ENCODE measurements at places on chromosomes 4 and X.

DNA sequence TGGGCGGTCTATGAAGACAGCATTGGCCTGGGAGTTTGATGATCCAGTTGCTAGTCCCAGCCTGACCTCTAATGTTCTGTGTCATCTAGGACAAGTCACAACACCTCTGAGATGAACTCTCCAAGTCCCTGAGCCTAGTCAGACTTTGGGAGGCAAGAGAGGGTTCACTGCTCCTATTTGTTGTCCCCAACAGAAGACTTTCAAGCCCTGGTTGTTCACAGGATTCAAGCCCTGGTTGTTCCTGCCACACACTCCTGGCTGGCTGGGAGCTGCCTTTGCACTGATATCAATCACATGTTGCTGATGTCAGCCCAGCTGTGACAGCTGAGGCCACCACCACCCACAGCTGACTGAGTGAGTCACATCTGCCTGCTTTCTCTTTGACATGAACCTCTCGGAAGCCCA, 253.2 kb upstream of the RASGEF1B start:
- DNase-seq: peak; percentile 51

- DNase-seq: no peak
Measured at GRCh38 chr4:113537203-113537602, 224.3 kb downstream of the CAMK2D start.

- DNase-seq: no peak
Measured at GRCh38 chrX:104854790-104855340, 288.9 kb downstream of the IL1RAPL2 start.

- no peak for DNase-seq
Measured at GRCh38 chr4:99755223-99755944, 61.2 kb upstream of the DAPP1 start.

GRCh38 chr4:115054836-115055235, 58.6 kb downstream of the NDST4 start:
- DNase-seq: no peak

DNA sequence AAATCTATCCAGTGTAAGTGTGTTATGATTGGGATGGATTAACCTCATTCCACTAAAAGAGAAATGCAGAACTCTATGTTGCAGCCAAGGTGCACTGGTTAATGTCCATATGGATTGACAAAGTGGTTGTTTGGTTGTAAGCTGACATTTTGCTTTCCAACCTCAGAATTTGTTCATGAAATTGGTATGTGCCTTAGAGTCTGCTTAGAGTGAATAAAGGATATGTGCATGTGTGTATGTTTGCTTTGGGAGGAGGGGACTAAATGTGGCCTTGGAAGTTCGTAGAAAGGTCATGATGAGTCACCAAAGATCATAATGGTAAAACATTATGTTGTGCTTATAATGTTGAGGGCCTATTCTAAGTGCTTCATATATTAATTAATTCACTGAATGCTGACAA, 44.1 kb upstream of the MBNL3 start:
- DNase-seq: no peak

GRCh38 chrX:154378059-154378798, 866 bp upstream of the EMD start:
- peak; percentile 30 for DNase-seq

DNA sequence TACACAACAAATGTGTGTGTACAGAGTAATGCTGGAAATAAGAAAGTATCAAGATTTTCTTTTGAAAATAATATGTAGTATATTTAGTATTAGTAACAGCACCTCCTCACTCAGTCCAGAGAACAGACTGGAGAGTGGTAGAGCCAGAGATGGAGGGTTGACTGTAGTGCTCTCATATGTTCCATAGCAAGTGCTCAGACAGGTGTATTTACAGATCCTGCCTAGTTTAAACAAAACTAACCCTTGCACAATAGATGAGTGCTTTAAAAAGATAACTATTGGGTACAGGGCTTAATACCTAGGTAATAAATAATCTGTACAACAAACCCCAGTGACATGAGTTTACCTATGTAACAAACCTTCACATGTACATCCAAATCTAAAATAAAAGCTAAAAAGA, 381.0 kb upstream of the EMCN start:
- no peak for DNase-seq

- DNase-seq: no peak
Measured at GRCh38 chrX:132508834-132509233, 20.0 kb upstream of the MBNL3 start.

DNA sequence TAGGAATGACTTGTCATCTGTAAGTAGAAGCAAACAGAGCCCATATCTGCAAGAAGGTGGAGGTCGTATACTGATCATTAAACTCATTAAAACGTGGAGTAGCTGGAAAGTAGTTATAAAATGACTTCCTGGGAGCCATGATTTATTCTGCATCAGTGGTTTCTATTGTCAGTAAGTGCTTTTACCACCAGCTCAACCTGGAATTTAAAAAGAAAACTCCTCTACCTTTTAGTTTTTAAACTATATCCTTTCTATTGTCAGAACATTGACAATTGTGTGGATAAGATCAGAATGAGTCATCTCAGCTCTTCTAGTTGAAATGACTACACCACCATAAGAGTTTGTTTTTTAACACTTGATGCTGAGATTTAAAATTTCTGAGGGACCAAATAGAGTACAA, 651.2 kb upstream of the GALNT7 start:
- no peak for DNase-seq

Data from stimulated activated CD4-positive, alpha-beta T cell treated with anti-CD3 and anti-CD28 coated beads, Interleukin-4, amount 100 ng/mL, for 1 hour (primary cell).